Stimulated activated CD4-positive, alpha-beta T cell treated with anti-CD3 and anti-CD28 coated beads, Interleukin-4, amount 100 ng/mL, for 48 hours (primary cell): ENCODE measurements at places on chromosomes 6 and 20.

DNA sequence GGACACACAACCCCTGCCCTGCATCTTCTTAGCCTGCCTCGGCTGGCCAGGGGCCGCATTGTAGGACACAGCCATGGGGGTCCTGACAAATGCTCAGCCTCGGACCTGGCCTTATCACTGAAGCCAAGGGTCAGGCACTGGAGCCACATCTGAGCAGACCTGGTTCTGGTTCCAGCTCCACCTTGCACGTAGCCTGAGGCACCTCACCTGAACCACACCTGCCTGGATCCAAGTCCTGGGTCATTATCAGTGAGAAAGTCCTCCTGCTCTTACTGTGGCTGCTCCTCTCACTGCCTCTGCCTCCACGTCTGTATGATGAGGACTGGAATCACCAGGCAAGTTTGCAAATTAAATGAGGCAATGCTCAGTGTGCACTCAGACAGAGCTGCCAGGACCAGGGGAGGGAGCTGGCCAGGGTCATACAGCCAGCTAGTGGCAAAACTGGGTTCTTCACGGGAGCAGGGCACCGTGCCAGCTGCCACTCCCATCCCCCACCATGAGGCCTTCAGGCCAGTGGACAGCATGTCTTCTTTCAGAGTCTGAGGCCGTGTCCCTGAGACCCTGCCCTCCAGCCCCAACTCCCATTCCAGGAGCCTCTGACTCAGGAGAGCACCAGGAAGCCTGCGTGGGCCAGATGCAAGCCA, 40.2 kb downstream of the MRPL14 start:
- DNase-seq: no peak

DNA sequence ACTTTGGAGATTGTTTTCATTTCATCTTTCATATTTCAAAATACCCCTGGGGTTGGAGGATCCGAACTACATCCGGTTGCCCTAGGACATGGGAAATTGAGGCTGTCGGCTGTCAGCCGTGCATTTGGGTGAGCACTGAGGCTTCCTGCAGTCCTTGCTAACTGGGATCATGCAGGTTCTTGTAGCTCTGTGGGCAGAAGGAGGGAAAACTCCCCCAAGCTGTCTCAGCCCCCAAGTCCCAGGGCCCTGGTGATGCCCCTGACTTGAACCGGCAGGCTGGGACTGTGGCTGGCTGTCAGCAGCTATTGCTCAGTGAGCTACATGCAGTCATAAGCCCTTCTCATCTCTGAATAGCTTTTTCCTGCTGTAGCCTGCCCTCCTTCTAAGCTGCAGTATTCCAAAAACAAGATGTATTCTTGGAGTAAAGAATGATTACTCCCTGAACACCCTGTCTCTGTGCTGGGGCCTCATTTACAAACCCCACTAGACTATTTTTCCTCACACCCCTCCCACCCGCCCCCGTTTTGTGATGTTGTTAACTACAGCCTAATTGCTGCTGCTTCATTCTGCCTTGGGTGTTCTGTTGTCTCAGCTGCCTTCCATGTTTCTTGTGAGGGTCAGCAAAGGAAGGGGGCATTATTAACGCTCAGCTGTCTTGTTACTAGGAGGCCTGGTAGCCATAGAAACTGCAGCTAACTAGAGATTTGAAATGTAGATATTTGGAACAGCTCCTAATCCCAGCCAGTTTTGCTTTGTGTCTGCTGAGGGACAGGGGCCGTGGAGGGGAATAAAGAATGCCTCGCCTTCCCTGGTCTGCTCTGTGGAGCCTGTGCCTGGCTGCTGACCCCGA, 18.1 kb downstream of the MTRES1 start:
- DNase-seq: no peak

- no peak for DNase-seq
These were observed 11.3 kb upstream of the PTPRK start for GRCh38 chr6:128531696-128532095.

DNA sequence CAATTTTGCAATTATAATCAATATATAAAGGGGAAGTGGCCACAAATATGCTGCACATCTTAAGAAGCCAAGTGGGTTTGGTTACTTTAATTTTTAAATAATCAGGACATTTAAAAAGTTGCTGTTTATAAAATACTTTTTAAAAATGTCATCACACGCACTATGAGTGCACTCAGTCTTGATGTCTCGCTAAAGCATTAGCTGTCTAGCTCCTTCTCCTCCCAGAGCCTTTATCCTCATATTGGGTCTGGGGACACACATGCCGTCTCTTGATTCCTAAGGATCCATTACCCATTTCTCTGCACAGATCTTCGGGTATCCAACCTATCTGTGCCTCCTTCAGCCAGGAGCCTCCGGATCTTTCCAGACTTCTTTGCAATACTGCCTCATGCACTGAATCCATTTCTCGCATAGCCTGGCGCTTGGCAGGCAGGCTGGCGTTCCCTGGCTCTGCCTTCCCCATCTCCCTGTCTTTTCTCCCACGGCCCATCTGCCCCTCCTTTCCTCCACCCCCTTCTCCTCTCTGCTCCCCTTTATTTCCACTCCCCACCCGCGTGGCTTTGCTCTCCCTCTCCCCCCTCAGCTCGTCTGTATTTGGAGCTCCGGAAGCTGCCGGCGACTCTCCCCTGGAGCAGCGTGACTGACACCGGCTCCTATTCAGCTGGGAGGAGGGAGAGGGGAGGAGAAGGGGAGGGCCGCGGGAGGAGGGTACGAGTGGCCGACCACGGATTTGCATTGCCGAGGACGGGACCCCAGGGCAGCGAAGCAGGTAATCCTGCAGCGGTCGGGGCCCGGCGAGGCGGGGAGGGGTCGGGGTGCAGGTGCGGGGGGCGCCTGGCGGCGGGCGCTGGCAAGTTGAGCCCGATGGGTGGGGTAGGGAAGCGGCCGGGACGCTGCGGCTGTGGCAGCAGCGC, at the start of gene CAP2:
CAP2 (plus strand) TSS at position 618 of the 914 bp plus-strand sequence. CDS start 27,961 bp downstream, outside the sequence.
- DNase-seq: no peak

DNA sequence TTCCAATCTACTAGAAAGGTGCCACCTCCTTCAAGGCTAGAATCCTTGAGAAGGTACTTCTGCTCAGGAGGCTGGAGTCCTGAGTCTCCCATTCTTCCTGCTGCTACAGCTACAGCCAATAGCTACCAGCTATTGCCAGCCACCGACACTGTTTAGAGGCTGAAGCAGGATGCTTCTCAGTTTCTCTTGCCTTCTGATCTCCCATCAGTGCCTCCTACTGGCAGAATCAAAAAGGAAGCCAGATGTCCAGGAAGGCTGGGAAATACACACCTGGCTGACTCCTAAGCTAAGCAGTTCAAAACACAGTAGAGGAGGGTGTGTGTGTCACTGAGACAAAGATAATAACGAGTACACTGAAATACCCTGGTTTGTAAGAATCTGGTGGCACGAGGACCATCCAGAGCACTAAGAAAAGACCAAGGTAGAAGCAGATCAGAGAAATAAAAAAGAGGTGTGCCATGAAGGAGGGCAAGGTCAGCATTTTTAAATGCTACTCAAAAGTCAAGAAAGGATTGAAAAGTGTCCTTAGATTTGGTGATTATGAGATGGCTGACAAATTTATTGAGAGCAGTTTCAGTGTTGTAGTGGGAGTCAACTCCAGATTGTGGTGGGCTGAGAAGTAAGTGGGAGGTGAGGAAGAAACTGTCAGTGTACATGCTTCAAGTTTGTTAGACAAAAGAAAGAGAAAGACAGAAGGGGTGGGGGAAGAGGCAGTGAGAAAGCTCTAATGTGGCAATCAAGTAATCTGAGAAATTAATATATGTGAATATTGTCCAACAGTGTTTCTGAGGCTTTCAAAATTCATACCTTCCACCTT, 2.3 kb upstream of the HLA-DMA start:
- no peak for DNase-seq
